ENCODE measurements at places on chromosomes 1 and 21. TPM values are rescaled to one million over a fixed set of nuclear protein-coding genes. Genes with fewer than 3 reads are reported as not detected.

- no peak for DNase-seq
These were observed 3.2 kb downstream of the ZP4 start for GRCh38 chr1:237887542-237887941.

- no peak for DNase-seq
These were observed 46.7 kb downstream of the CAPZB start for GRCh38 chr1:19438516-19439195.

LENEP gene
- not detected for total RNA-seq

GRCh38 chr1:39154553-39155421 is 49.7 kb upstream of the MACF1 start:
- DNase-seq, result no peak

GRCh38 chr1:14521622-14522021 is 76.9 kb upstream of the KAZN start:
- no peak for DNase-seq

MTR gene
- total RNA-seq, result 64.0 TPM

Data from sciatic nerve (tissue), 2 donors.